ENCODE measurements at places on chromosomes 13 and 19.
A peak's percentile ranks its signal among the peaks of the same experiment; 100 is the strongest.

GRCh38 chr13:80755910-80756309 lies 415.0 kb upstream of the SPRY2 start:
- no peak for DNase-seq

DNA sequence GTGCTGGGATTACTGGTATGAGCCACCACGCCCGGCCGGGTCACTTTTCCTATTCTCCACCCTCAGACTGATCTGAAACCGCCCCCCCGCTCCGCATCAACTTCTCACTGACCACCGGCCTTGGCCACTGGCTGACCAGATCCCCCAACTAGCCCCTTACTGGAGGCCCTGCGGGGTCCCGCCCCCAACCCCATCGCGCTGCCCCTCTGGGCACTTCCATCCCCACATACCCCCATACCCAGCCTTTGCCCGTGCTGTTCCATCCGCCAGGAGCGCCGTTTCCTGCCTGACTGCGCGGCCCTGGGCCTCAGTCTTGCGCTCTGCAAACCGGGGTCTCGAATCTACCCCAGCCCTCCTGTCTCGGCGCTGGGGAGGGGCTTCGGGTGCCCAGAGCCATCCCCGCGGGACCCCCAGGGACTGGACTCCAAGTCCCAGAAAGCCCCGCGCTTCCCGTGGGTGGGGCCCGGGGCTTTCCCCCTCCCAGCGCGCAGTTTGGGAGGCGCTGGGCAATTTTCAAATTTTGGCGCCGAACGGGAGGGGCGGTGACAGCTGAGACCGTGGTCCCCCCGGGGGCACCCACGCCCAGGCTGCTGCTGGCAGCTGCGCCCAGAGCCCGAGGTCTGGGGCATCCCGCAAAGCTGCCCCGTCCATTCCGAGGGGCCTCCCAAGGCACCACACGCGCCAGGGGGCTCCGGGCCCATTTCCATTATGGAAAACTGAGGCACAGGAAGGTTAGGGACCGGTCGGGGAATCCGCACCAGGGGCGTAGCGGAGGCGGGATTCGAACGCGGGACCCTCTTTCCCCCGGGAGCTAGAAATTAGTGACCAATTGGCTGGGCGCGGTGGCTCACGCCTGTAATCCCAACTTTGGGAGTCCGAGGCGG lies 5.2 kb upstream of the LMNB2 start:
- DNase-seq: peak; percentile 89

- no peak for DNase-seq
Measured at GRCh38 chr13:98585398-98585754, 8.5 kb upstream of the STK24 start.

GRCh38 chr13:27481766-27482165 lies 31.4 kb upstream of the MTIF3 start:
- no peak for DNase-seq

GRCh38 chr13:101660711-101661110 lies 208.2 kb downstream of the ITGBL1 start:
- no peak for DNase-seq

GRCh38 chr13:20197361-20197834 lies 4.7 kb upstream of the GJB2 start:
- DNase-seq: no peak

DNA sequence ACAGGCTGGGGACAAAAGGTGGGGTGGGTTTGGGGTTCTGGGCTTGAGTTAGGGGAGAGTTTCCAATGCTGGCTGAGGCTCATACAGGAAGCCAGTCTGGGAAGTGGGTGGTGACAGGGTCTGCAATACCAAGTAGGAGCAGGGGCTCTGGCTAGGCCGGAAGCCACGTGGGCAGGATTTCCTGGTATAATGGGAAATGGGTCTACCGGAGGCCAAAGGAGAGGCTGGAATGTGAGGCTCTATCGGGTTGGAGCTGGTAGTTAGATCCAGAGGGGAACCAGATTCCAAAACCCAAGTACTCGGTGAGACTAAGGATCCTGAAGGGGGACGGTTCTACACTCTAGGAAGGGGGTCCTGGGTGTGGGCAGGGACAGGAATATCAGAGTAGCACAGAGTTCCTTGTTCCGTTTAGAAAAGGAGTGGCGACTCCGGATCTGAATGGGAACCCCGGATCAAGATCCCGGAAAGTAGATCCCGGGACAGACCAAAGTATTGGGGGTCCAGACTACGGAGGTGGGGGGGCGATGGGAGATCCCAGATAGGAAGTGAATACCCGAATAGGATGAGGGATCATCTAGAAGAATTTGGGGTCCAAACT lies 802 bp downstream of the CDC37 start:
- DNase-seq: no peak

DNA sequence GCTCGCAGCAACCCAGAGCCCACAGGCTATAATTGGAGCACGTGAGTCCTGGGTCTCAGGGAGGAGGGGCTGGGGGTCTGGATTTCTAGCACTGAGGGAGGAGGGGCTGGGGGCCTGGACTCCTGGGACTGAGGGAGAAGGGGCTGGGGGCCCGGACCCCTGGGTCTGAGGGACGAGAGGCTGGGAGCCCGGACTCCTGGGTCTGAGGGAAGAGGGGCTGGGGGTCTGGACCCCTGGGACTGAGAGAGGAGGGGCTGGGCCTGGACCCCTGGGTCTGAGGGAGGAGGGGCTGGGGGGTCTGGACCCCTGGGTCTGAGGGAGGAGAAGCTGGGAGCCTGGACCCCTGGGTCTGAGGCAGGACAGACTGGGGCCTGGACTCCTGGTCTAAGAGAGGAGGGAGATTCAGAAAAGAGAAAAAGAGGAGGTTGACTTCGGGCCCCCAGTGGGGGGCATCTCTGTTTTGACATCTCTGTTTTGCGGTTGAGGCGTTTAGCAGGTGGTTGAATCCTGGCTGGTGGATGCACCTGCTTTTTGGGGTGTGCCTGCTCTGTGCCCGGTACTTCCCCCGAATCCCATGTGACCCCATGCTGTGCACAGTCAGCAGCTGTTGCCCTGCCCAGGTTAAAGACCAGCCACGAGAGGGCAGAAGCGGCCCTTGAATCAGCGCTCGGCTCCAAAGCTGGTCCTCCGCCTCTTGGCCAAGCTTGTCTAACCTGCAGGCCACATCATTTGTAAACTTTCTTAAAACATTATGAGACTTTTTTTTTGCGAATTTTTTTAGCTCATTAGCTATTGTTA lies 10.5 kb downstream of the PVR start:
- peak; percentile 69 for DNase-seq

- peak; percentile 93 for DNase-seq
Measured at GRCh38 chr19:33143897-33144405, 12.0 kb downstream of the WDR88 start.

GRCh38 chr19:32309711-32310390 lies 35.6 kb upstream of the ZNF507 start:
- DNase-seq: peak; percentile 77

DNA sequence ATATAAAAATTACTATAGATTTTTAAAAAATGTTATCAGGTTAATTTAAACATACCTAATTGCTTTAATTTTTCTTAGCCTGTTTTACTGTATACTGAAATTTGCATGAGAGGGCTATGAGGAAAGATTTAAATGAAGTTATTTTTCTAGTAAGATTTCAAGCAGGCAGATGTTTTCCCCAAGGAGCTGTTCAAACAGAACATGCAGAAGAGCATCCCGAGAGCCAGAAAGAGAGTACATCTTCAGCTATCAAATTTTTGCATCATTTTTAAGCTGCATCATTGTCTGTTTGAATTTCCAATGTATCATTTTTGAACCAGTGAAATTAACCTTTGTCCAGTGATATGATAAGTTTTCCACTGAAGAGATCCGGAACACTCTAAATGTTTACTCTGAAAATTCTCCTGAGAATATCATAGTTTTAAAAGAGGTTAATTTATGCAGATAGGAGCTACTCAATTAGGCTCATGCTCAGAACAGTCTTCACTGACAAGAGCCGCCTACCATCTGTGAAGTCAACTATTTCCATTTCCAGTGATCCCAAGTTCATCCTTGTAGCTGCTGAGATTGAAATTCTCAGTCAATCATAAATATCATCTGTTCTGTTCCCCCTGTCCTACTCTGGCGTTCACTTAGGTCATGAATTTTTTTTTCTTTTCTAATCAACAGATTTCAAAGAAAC lies 467.7 kb upstream of the NBEA start:
- DNase-seq: no peak

DNA sequence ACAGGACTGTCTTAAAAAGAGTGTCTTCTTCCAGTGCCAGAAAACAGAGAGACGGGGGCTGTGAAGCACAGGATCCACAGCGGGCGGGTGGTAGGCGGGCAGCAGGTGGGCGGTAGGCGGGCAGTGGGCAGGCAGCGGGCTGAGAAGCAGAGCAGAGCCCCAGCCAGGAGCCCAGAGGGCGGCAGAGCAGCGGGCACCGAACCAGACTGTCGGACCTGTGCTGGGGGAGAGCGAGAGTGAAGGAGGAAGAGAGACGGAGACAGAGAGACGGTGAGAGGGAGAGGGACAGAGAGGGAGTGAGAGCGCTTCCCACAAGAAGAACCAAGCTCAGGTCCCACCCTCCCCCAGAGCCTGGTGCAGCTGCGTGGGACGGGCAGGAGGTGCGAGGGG lies 30.3 kb downstream of the RASA3 start:
- DNase-seq: no peak

- no peak for DNase-seq
Measured at GRCh38 chr13:24684600-24684998, 4.4 kb downstream of the ATP12A start.

DNA sequence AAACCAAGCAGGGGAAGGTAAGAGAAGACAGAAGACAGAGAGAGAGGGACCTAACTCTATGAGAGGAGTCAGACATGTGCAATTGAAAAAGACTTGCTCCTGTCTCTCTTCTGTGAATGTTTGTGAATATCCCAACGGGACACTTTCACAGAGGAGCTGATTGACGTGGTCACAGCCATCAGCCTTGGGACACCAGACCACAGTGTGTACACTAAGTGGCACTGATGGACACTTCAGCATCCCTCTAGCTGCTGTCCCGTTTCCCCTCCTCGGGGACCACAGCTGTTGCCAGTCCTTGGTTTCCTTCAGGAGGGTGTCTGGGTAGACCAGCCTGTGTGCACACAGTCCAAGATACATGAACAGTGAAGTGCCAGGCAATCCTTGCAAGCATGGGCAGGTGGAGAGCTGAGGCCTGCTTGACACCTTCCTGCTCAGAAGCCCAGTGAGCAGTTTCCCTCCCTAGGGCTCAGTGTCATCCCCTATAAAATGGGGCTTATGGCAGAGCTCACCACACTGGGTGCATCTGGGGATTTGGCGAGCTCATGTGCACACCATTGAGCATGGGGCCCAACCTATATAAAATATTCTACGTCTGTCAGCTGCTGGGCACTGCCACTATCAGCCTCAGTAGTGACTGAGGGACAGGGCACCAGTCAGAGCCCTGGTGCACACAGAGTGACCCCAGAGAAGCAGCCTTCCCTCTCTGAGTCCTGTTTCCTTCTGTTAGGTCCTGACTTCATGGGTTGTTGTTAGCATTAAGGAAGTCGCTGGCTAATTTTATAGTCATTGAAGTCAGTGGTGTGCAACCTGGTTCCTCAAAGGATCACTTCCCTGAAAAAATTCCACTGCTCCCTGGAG lies 4.3 kb upstream of the USF2 start:
- DNase-seq: peak; percentile 70

- DNase-seq: peak; percentile 60
Measured at GRCh38 chr19:45403781-45404556, 900 bp downstream of the PPP1R13L start.

- no peak for DNase-seq
Measured at GRCh38 chr19:13207237-13207845, 57.1 kb downstream of the IER2 start.

DNA sequence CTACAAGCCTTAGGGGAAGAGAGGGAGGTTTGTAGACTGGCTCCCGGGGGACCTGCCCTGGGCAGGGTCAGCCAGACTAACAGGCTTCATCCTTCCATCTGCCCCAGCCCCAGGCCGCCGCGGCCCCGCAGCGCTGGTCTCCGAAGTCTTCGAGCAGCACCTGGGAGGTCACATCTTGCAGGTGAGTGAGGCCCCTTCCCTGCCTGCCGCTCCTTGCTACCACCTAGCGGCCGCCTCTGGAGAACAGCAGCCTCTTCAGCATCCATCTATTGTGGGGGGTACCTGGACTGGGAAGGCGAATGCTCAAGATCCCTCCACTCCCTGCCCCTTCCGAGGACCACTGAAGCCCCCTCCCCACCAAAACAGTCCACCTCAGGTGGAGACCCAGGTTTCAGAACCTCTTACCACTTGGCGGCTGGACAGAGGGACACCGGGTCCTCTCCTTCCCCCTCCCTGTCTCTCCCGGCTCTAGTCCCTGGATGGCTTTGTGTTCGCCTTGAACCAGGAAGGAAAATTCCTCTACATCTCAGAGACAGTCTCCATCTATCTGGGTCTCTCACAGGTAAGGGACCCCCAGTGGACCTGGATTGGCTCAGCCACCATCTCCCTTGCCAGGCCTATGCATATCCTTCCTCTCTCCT lies 12.7 kb downstream of the NPAS1 start:
- no peak for DNase-seq

DNA sequence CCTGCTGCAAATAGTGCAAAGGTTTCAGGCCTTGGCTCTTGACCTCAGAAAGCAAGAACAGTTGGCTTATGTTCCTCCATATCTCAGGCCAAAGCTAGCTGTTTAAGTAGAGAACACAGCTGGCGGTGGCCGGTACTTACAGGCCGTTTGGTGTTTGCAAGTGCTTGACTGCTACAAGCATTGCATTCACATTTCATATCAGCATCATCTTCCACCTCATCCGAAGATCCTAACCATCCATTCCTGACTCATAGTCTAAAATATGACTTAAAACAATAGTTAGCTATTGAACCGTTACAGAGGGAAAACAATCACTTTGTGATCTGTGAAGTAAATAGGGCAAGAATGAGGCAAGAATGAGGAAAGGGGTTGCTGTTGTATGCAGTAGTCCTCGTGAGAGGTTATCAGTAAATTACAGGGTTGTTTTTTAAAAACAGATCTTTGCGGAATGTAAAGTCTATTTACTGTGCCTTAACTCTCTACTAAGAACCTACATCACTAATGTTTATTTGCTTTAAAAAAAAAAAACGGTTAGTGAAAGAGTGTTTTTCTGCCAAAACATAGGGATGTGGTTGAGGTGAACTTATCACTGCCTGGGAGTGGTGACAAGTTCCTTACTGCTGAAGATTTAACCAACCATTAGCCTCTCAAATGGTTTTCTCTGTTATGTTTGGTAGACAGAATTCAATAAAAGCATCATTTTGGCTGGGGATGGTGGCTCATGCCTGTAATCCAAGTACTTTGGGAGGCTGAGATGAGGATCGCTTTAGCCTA lies 21.6 kb upstream of the WDR88 start:
- DNase-seq: no peak

GRCh38 chr13:44158881-44159632 lies 214.6 kb upstream of the SERP2 start:
- DNase-seq: no peak

- DNase-seq: no peak
Measured at GRCh38 chr13:44764302-44764692, 188.2 kb upstream of the TSC22D1 start.

All from lower leg skin (tissue), 4 donors.